ENCODE measurements at places on chromosomes 1 and 21. TPM values are rescaled to one million over a fixed set of nuclear protein-coding genes. Genes with fewer than 3 reads are reported as not detected.

Gene OR2AK2
- not detected for polyA plus RNA-seq

Gene CAPN8
- polyA plus RNA-seq, result not detected

Gene XKR8
- 36.7 TPM for polyA plus RNA-seq

DNA sequence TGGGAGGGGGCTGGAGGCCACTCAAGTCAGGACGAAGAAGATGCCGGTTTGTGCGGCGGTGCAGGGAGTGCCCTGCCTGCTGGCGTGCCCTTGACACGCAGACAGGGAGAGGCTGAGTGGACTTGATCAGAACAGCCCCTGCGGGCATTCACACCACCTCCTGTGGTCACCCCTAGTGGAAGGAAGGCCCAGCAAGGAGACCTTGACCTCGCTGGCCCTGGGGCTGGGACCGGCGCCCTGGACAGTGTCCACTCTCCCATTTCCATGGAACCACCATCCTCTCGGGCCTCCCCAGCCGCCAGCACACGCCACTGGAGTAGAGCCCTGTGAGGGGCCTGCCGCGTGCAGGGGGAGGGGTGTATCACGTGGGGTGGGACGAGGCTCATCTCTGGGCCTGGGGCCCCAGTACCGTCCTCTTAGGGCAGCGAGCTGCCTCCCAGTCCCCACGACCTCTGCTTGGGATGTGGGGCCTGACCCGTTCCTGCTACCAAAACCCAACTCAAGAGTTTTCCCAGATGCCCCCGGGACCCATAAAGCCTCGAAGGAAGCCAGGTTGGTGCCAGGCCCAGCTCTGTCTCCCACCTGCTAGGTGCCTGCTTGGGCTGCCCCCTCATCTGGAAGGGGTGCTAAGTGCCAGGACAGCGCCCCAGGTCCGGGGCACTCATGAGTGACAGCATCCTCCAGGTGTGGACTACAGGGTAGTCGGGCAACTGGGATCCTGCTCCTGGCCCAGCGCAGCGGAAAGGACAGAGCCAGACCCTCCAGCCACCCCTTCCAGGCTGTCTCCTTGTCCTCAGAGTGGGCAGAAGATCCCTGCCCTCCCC is 62.8 kb downstream of the SLX9 start:
- no peak overlapping the region for H3K27ac ChIP-seq
- H3K4me1 ChIP-seq, result no peaks in the 10 kb centered on the region
- H3K27me3 ChIP-seq, result no peaks in the 10 kb centered on the region
- H3K36me3 ChIP-seq, result no peaks in the 10 kb centered on the region
- H3K4me3 ChIP-seq, result no peak overlapping the region
- DNase-seq, result no peak

DNA sequence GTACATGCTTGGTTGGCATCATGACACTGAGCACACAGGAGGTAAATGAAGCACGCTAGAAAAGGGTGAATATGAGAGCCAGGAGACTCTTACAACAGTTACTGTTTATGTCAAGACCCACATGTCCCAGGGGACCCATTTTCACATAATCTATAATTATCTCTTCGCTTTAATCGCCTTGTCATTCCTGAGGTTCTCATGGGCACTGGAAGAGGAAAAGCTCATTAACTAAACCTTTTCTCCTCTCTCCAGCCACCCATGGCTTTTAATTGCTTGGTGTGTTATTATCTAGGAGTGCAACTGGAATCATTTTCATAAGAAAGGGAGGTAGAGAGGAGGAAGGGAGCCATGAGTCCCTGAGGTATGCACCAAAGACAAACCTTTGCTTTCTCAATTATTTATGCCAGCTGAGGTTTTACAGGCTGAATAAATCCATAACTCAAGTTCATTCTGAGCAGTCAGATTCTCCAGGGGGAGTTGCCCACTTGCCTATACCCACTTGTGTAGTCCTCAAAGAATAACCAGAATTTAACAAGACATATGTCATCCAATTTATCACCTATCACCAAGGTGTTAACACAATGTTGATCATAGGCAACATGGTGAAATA is 77.4 kb downstream of the ACBD6 start:
- H3K27ac ChIP-seq, result no peak overlapping the region
- DNase-seq, result no peak
- no peaks in the 10 kb centered on the region for H3K36me3 ChIP-seq

GRCh38 chr1:207863893-207864535 is 46.9 kb downstream of the CD34 start:
- no peaks in the 10 kb centered on the region for H3K27me3 ChIP-seq
- H3K4me1 ChIP-seq, result peaks cover 68% of the 10 kb centered on the region
- peaks cover 11% of the 10 kb centered on the region for H3K36me3 ChIP-seq
- H3K27ac ChIP-seq, result peak overlapping the region; percentile 62
- DNase-seq, result peak; percentile 32

- H3K4me1 ChIP-seq, result no peaks in the 10 kb centered on the region
- H3K4me3 ChIP-seq, result no peak overlapping the region
- no peaks in the 10 kb centered on the region for H3K27me3 ChIP-seq
- no peak overlapping the region for H3K27ac ChIP-seq
Measured at GRCh38 chr1:216612291-216612690, 110.9 kb downstream of the ESRRG start.

- no peaks in the 10 kb centered on the region for H3K4me1 ChIP-seq
- H3K36me3 ChIP-seq, result no peaks in the 10 kb centered on the region
Measured at GRCh38 chr1:54867717-54868057, 19.3 kb downstream of the DHCR24 start.

DNA sequence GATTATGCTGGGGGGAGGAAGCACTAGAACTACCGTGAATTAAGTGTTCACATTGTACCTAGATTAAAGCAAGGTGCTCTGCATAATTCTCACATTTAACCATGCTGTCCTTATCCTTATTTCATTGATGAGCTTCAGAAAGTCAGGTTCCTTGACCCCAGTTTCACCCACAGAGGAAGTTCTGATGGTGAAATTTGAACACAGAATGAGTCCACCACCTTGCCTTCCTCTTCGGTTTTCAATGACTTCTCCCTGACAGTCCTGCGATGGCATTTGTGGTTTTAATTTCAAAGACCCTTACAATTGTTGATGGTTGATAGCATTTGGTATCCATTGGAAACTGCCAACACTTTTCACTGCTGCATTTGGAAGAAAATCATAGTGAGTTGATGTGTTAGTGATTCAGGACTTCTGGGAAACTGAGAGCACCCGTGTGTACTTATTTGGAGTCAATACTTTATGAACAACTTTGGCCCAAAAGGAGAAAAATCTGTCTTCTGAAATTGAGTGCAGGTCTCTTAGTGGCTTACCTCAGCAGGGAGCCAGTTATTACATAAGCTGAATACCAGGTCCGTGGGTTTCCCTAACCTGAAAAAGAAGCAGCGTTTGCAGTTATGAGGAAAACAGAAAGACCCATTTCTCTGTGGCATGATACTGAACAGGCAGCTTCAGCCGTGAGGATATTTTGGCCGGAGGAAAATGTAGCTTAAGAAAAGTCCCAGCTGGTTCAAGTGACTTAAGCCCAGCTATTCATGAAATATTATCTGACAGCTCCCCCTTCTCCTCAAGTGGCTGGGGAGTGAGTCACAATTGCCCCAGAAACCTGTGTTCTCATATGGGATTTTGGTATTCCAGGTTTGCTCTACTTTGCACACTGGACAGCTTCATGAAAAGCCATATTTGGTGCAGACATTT is 47.5 kb downstream of the ROR1 start:
- DNase-seq, result no peak
- no peaks in the 10 kb centered on the region for H3K4me1 ChIP-seq
- H3K36me3 ChIP-seq, result no peaks in the 10 kb centered on the region
- no peaks in the 10 kb centered on the region for H3K27me3 ChIP-seq

Measured in CD14-positive monocyte (primary cell).